Occipital lobe (tissue), 3 donors: ENCODE measurements at places on chromosomes 5 and 9.

DNA sequence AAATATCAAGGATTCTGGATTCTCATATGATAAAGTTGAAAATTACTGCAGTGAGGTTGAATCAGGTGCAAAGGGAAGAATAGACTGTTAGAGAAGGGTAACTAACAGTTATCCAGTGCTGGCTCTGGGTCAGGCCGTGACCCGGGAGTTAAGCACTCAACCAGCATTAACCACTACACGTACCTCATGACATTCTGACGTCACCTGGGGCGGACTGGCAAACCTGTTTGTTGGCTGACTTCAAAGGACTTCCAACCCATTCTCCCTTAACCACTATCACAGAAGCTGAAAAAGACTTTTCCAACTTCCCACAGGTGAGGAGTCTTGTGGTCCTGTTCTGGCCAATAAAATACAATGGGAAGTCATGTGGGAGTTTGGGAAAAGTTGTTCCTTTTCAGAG is 268.9 kb downstream of the ENC1 start:
- DNase-seq: no peak

- DNase-seq: no peak
Observed at GRCh38 chr5:14687023-14687665, 22.6 kb downstream of the OTULIN start.

GRCh38 chr5:119395080-119395836 is 39.4 kb downstream of the TNFAIP8 start:
- DNase-seq: no peak

DNA sequence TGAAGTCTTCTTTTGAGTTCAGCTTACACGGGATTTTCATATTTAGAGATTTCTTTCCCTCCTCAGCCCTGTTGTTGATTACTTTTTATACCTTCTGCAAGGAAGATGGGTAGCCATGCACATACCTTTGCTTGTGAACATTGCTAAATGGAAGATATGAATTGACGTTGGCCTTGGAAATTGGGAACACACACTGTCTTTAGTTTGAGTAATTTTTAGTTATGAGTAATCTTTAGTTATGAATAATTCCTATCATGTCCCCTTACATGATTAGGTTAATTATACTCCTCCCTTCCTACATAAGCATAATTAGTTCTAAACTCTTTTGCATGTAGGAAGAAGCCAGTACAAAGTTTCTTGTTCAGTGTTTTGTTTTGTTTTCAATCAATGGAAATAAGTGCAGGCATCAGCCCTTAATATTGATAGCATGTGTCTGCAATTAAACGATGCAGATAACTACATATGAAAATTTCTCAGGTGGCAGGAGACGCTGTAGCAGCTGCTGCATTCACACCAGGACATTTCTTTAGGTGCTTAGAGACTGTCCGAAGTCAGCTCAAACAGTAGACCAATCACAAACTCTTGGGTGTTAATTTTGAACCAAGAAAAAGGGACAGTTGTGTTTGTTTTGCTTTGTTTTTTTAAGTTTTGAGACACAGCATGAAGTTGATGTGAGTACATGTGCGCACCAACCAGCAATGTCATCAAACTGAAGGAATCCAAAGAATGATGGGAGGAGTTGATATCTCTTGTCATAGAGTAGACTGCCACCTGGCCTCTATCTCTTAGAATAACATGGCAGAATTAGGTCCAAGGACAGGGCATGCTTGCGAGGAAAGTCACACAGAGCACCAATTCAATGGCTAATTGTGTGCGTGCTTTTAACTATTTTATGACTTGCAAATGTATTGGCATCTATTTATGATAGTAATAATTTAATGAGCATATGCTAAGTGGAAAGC is 51.4 kb downstream of the SMARCA2 start:
- no peak for DNase-seq

DNA sequence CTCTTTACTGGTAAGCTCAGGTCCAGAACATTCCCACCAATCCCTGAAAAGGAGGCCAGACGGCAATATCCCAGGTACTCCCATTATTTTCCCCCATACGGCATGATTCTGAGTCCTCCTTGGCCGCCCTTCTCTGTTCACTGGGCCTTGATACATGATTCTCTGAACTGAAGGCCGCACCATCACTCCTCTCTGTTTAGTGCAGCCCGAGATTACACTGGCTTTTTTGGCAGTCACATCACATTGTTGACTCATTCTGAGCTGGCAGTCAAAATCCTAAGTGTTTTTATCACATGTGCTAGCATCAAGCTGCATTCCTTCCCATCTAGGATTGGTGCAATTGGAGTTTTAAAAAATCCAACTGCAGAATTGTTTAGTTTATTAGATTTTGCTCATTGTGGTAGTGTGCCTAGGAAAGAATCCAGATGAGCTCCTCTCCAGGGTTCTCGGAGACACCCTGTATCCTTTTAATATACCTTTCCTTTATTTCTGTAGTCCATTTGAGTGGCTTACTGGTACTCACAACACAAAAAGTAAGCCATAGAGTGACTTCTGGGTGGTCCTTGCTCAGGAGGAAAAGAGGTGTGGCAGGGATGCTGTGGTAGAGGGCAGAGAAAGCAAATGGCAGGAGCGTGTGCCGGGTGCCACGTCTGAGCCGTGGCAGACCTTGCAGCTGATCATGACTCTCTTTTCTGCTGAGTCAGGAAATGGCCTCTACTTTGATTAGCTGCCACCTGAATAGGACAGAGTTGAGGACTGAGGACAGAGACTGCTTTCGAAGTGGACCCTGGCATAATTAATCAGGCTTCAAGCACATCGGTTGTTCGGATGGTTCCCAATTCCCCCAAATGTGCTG is 121.1 kb upstream of the IL12B start:
- peak; percentile 24 for DNase-seq

GRCh38 chr9:81455462-81456219 is 233.7 kb downstream of the TLE1 start:
- no peak for DNase-seq

- no peak for DNase-seq
Observed at GRCh38 chr9:75432386-75432785, 344.1 kb downstream of the OSTF1 start.

- no peak for DNase-seq
Observed at GRCh38 chr9:134395002-134395517, 68.8 kb downstream of the RXRA start.

DNA sequence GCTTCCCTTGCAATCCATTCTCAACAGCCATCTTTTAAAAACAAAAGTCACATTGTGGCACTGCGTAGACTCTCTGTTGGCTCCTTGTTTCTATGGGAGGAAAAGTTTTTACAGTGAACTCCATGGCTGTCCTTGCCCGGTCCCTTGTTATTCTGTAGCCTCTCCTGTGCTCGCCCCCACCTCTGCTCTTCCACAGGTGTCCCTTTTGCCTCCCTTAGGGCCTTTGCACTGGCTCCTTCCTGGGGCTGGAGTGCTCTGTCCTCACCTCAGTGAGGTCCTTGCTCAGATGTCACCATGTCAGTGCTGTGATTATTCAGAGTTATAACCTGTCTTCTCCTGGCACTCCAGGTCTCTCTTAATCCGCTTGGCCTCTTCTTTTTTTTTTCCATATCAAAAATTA is 308.8 kb downstream of the DOCK8 start:
- DNase-seq: no peak

DNA sequence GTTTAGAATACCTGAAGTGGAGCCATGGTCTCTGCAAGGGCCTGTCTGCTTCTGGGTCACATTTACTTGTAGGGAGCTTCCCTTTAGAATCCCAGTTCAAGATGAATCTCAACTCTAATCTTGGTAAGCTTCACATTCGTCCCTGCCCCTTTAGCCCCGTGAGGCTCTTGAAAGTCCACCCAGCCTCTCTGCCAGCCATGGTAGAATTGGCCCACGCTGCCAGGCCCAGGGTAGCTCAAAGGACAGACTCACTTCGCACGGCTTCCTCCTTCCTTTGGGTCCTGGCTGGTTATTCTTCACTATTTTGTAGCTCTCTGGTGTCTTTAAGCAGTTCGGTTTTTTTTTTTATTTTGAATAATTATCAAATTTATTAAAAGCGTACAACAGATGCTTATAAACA is 28.6 kb upstream of the NKX2-5 start:
- no peak for DNase-seq

GRCh38 chr5:170262061-170263045 is 29.6 kb downstream of the C5orf58 start:
- no peak for DNase-seq

GRCh38 chr5:110625376-110625999 is 101.0 kb downstream of the TMEM232 start:
- no peak for DNase-seq

GRCh38 chr5:55913466-55914413 is 62.6 kb downstream of the IL31RA start:
- no peak for DNase-seq

GRCh38 chr5:139949710-139950109 is 93.4 kb downstream of the NRG2 start:
- DNase-seq: no peak

GRCh38 chr5:118552146-118552545 is 436.2 kb downstream of the DTWD2 start:
- no peak for DNase-seq

DNA sequence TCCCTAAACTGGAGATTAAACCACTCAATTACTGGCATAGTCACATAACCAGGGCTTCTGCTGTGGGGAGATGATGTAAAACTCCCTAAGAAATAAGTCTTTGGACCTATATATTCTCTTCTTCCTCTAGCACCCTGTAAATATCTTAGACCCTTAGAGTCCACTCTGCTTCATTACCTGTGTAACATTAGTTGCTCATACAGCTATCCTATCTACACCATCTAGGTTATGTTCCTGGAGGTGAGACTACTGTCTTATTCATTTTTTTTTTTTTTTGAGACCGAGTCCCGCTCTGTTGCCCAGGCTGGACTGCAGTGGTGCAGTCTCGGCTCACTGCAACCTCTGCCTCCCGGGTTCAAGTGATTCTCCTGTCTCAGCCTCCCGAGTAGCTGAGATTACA is 9.6 kb upstream of the TICAM2 start:
- DNase-seq: no peak

DNA sequence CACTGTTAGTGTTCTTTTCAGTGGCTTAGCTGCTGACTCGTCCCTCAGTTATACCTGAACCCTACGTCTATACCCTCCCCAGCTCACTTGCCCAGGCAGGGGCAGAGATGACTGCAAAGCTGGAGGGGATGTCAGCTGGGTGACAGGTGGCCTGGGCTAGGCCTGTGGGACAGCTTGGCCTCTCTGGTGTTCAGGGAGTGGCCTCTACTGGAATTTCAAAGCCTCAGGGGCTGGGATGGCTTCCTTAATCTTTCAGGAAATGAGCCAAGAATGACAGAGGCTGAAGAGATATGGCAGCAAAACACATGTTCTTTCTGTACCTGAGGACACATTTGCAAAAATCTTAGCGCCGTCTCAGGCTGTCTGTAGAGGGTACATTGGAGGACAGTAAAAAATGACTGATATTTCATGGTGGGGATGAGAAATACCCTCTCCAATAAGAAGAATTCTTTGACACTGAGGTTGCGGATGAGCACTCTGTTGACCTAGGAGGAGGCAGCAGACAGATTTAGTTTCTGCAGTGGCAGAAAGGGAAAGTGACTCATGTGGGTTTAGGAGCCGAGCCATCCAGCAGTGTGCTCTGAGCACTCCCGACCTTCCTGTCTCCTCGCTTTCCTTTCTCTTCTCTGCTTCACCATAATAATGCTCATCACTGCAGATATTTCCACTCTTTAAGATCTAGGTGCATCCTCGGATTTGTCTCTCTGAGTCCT is 54.4 kb downstream of the ENTREP1 start:
- DNase-seq: no peak

DNA sequence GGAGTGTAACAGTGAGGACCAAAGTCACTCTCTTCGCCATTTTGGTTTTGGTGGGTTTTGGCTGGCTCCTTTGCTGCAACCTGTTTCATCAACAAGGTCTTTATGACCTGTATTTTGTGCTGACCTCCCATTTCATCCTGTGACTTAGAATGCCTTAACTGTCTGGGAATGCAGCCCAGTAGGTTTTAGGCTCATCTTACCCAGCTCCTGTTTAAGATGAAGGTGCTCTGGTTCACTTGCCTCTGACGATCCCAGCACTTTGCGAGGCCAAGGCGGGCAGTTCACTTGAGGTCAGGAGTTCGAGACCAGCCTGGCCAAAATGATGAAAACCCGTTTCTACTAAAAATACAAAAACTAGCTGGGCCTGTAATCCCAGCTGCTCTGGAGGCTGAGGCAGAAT is 1.8 kb upstream of the CKS2 start:
- DNase-seq: no peak

GRCh38 chr5:126430631-126431030 is 7.4 kb downstream of the GRAMD2B start:
- DNase-seq: no peak

DNA sequence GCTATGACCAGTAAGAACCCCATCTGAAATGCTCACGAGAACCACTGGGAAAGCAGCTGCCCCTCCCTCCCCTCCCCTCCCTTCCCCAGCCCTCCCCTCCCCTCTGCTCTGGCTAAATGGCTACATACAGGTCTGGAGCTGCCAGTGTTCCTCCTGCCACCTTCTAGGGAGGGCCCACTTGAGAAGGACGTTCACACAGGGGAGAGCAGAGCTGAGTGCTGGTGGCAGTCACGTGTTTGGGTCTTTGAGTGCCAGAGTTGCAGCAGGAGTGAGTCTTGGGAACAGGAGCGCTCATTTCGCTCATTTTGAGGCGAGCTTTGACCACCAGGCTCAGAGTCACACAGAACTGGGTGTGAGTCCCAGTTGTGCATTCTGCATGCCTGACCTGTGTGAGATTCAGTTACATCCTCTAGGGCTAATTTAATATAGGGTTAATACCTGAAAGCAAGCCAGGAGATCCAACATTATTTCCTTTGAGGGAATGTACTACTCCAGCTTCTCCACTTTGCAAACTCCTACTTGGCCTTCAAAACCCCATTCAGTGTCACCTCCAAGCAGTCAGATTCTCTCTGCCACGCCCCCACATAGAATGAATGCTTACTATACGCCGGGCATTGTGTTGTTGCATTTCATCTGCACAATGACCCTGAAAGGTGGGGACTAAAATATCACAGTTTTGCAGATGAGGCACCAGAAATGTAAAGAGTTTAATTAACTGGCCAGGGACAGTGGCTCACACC is 25.1 kb downstream of the CPLX2 start:
- no peak for DNase-seq

- no peak for DNase-seq
Observed at GRCh38 chr5:38541174-38541725, 15.2 kb downstream of the LIFR start.

DNA sequence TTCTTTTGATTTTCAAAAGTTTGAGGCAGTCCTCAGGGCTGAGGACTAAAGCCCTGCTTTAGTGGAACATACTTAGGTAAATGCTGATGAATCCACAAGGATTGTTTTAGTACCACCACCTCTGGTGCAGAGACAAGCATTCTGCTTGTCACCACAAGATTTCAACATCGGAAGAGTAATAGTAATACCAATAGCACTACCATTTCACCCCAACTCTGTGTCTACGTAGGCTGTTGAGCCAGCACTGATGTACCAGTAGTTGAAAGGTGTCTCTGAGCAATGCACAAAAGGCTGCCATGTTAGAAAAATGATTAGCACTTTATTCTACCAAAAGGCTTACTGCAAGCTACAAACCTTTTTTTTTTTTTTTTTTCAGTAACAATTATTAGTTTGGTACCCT is 213.2 kb upstream of the SLC24A2 start:
- no peak for DNase-seq
